ENCODE measurements at places on chromosomes 4 and X.

- DNase-seq: no peak
Observed at GRCh38 chr4:150591406-150591805, 9.5 kb downstream of the MAB21L2 start.

DNA sequence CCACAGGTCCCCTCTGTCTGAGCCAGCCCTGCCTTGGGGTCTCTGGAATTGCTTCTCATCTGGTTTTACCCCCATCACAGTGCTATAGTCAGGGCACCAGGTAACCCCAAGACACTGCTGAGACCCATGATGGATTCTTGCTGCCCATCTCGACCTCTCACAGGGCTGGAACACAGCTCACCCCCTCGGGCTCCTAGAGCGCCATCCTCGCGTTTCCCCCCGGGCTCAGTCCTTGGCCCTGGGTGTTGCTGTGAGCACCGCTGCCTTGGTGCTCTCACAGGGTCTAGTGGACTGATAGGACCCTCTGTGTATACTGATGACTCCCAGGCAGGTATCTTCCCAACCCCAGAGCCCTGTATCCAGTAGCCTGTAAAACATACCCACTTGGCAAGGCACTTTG, 8.8 kb downstream of the MAEA start:
- no peak for DNase-seq

DNA sequence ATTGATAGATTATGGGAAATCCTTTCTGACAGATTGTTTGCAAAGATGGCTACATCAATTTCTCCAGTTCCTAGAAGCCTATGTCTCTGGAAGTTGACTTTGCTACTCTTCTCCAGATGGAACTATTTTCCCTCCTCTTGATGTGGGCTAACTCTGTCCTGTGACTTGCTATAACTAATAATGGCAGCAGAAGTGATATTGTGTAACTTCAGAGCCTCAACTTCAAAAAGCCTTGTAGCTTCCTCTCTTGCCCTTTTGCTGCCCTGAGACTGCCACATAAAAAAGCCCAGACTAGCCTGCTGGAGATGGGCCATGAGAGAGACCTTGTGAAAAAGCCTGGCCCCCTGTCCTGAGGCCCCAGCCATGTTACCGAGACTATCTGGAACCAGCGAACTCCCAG, 210.7 kb upstream of the SLC7A11 start:
- no peak for DNase-seq

DNA sequence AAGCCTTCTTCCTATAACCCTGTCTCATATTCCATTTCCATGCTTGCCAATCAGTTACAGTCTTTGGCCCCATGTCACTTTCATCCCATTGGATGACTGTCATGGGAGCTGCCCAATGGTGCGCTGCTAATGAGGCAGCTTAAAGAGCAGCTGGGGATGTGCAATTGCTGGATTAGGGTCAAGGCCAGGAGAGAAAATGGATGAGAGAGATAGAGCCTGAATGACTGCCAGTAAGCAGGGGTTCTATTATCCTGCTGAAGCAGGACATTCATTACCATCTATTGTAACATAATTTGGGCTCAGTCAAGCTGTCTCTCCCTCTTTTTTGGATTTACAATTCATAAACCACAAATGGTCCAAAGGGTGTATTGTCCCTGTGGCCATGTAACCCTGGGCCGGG, 909.0 kb downstream of the CENPC start:
- DNase-seq: no peak

DNA sequence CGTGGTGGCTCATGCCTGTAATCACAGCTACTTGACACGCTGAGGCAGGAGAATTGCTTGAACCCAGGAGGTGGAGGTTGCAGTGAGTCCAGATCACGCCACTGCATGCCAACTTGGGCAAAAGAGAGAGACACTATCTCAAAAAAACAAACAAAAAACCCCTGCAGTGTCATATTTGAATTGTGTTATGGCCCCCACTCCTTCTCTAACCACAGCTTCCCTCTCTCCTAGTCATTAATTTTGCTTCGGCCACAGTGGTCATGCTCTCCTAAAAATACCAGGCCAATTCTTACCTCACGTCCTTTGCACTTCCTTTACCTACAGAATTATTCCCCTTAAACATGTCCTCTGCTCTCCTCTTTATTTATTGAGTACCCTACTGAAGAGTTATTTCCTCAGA, 206.1 kb downstream of the PPP3CA start:
- DNase-seq: no peak

GRCh38 chr4:151666501-151666900, 94.3 kb downstream of the GATB start:
- DNase-seq: no peak

DNA sequence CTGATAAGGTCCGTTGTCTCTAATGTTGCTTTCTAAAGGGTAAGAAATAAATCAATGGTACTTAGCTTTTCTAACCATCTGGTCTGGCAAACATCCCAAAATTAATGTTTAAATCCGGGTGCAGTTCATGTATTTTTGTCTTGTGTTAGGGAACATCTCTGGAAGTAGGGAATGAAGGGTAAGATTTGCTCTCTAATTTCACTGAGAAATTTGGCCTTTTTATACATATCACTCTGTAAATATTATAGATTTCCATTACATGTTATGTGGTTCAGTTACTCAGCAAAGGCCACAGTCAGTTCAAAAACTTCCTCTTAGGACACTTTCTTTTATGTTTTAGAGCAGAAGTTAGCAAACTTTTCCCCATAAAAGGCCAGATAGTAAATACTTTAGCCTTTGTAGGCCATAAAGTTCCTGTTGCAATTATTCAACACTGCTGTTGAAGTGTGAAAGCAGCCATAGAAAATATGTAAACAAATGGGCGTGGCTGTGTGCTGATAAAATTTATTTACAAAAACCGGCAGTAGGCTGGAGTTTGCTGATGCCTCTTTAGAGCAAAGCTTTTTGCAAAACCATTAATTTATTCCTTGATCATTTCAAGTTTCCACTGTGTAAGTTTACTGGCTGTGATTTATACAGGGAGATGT, 218.1 kb downstream of the ANTXR2 start:
- no peak for DNase-seq

GRCh38 chrX:143615851-143616250, 20.1 kb downstream of the SLITRK4 start:
- DNase-seq: no peak

GRCh38 chr4:54473077-54473545, 184.6 kb upstream of the KIT start:
- DNase-seq: no peak

GRCh38 chr4:182741914-182742313, 175.3 kb downstream of the DCTD start:
- DNase-seq: no peak

GRCh38 chr4:63302078-63302477, 1107.2 kb downstream of the TECRL start:
- DNase-seq: no peak

DNA sequence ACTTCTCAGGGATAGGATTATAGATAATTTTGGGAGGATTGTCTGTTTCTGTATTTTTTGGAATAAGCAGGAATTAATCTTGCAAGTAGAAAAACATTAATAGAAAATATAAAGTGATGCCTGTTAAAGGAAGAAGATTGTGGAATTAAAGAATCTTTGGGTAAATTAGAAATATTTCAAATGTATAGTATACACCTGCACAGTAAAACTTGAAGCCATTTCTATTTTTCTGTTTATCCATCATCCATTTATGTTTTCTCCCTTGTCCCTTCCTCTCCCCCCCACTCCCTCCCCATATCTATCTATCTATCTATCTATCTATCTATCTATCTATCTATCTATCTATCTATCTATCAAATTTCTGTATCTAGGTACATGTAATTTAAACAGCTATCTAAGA, 46.9 kb upstream of the GEMIN8 start:
- no peak for DNase-seq

DNA sequence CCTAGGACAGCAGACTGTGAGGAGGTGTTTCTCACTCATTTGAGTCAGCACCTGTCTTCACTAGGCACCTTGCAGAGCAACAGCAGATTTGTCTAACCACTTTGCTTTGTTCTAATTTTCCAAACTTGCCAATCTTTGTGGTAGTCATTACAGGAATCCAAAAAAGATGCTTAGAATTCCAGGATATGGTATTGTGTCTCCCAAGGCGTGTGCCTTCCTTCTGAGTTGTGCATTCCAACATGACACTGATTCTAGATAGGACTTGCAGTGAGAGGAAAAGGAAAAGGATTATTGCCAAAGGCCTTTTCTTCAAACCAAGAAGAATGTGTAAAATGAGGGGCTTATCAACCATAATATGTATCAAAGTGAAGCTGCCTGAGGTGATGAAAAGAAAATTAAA, 126.2 kb downstream of the MAPK10 start:
- DNase-seq: no peak

DNA sequence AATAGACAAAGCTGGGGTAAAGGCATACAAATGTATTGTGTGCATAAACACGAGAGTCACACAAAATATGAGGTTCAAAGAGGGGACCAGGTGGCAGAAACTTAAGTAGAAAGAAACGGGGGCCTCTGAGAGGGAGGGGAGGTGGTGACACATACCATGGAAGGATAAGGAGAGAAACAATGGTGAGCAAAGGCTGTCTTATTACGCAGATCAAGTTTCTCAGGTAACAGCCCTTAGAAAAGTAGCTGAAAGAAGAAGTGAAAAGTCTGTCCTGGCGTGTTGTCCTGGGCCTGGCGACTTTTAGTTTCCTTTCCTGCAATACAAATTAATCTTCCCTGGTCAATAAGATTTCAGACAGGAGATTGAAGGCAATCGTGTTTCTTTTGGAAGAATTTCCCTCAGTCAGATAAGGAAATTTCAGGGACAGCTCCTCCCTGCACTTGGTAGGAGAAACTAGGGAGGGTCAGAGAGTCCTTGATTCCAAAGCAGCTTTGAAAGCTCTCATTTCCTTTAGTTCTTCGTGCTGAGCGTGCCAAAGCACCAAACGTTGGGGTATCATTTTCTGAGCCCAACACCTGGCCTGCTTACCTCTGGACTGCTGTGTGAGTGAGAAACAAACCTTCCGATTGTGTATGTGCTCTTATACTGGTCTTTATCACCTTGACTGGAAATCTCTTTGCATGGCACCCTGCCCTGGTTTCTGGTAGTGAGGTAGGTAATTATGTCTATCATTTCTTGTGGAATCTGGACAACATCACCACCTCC, 676.7 kb upstream of the LCORL start:
- DNase-seq: no peak

Measured in CD4-positive, alpha-beta T cell treated with Interleukin-6 for 4 hours (primary cell).